ENCODE measurements at places on chromosomes 4 and X.

GRCh38 chr4:112109360-112110058 is 35.7 kb upstream of the FAM241A start:
- no peak for DNase-seq

DNA sequence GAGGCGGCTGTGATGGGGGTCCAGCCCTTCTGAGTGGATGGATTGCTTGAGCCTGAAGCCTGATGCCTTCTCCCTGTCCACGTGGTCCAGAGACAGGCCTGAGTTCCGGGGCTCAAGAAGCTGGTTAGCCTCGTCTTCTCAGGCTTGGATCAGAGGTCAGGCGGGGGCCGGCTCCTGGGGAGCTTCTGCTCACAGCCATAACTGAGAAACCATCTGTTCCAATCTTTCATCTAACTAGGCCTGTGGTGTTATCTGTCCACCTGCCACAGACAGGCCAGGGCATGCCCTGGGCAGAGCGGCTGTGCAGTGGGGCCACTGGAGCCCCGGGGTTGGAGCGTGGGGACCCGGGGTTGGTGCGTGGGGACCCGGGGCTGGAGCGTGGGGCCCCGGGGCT is 63.1 kb downstream of the SORCS2 start:
- DNase-seq: no peak

DNA sequence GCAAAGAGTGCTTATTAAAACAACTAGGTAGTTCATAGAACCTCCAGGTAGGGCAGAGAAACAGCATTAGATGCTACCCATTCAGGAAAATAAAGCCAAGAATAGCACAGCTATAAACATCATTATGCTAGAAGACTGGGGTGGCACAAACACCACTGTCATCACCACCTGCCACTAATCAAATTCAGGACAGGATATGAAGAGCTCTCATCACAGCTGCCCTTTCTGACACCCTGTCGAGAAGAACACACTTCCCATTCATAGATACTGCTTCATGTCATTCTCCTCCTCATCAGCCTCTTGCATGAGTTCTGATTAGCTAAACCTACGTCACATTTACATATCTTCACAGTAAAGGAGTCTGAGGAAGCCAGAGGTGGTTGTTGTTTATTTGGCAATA is 692.3 kb upstream of the HS3ST1 start:
- DNase-seq: no peak

- peak; percentile 81 for DNase-seq
Observed at GRCh38 chr4:77994194-77994721, 62.9 kb upstream of the FRAS1 start.

DNA sequence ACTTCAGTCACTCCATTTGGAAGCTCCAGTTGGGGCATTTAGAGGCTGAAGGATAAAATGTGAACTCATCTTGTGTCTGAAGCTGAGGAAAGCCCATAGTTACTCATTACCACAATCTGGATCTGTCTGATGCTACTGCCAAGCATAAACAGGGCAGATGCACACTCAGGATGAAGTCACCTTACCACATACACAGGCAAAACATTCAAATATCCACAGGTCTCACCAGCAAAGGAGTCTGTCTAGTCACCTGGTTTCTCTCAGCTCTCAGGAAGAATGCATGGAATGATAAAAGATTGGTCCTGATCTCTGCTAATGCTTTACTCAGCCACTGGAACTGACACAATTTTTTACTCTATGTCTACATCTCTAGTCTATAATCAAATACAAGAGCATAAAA is 13.0 kb upstream of the ODAPH start:
- no peak for DNase-seq

DNA sequence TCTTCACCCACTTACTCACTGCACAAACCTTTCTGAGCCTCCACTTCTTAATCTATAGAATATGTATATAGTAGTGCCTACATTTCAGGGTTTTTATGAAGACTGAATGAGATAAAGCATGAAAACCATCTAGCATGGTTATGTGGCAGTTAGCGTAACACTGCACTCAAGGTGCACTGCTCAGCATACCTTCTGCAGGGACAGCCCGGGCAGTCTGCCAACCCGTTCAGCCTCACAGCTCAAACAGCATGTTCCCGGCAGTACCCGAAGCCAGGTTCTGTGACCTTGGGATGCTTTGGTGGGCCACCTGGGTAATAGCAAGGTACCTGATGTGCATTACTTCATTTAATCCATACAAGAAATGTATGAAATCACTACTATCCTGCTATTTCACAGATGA is 81.4 kb downstream of the DOCK11 start:
- DNase-seq: peak; percentile 16

DNA sequence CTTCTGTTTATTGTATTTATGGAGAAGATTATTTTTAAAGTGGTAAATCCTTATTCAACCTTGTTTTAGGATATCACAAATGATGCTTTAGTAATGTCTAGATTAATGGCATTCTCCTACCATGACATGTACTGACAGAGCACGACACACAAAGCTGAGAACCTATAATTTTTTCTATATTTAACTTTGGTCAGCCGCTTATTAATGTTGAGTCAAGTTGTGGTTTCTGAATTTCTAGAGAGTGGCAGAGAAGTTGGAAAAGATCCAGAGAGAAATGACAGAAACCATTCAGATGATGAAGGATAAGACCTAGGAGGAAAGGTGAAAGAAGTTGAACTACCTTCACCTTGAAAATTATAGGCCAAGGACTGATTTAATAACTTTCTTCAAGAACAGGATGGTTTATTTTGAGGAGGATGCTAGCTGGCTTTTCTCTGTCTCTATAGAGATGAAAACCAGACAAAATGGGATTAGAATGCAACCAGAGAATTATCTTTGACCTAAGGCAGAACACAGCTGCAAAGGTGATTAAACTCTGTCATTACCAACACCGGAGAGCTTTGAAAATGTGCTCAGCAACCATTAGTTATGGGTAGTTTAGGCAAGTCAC is 62.6 kb upstream of the TSPAN5 start:
- DNase-seq: no peak

DNA sequence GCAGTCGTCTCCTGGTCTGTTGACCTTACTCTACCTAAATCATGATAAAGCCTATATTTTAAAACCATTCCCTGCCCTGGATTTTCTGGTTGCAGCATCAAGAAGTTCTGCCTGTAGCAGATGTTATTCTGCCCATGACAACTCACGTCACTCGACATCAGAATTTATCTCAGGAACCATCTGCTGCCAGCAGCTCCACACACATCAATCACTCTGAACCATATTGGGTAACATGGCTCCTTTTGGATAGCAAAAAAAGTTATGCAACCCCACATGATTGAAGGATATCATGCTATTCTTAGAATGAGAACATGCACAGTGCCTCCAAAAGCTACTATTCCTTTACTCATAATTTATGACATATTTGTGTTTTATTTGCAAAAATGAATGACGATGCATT is 341.4 kb downstream of the DHRSX start:
- DNase-seq: no peak

- DNase-seq: no peak
Observed at GRCh38 chr4:95939141-95939540, 99.2 kb downstream of the PDHA2 start.

- DNase-seq: no peak
Observed at GRCh38 chr4:127229855-127230608, 402.7 kb upstream of the INTU start.

GRCh38 chrX:44343412-44344141 is at the start of gene EFHC2:
Gene EFHC2 (minus strand): TSS chrX:44343672. CDS start chrX:44343588, 84 bp downstream.
- peak; percentile 33 for DNase-seq

GRCh38 chrX:3384327-3384726 is 37.9 kb upstream of the MXRA5 start:
- peak; percentile 66 for DNase-seq

Data from renal pelvis (tissue), 12 donors.